Liver (tissue), 10 donors: ENCODE measurements at places on chromosomes 1 and 21.

- DNase-seq: no peak
Observed at GRCh38 chr1:94255476-94255875, 18.1 kb upstream of the ARHGAP29 start.

DNA sequence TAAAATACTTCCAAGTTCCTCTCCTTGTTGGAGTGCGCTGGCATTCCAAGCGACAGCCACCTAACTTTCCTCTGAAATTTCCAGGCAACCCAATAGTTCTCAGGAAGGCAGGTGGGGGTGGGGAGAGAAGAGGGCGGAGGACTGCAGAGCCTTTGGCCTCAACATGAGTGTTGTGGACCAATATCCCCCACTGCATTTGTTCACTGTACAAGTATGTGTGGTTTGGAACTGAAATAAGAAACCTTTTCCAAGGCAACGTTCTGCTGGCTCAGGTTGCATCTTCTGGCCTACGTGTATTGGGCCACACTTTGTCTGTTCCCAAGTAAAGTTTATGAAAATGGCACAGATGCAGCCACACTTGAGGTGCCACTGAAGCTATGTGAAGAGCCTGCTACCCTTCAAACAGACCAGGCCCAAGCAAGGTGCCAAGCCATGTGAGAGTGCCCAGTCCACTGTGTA lies 153.4 kb downstream of the DHRS3 start:
- DNase-seq: no peak

DNA sequence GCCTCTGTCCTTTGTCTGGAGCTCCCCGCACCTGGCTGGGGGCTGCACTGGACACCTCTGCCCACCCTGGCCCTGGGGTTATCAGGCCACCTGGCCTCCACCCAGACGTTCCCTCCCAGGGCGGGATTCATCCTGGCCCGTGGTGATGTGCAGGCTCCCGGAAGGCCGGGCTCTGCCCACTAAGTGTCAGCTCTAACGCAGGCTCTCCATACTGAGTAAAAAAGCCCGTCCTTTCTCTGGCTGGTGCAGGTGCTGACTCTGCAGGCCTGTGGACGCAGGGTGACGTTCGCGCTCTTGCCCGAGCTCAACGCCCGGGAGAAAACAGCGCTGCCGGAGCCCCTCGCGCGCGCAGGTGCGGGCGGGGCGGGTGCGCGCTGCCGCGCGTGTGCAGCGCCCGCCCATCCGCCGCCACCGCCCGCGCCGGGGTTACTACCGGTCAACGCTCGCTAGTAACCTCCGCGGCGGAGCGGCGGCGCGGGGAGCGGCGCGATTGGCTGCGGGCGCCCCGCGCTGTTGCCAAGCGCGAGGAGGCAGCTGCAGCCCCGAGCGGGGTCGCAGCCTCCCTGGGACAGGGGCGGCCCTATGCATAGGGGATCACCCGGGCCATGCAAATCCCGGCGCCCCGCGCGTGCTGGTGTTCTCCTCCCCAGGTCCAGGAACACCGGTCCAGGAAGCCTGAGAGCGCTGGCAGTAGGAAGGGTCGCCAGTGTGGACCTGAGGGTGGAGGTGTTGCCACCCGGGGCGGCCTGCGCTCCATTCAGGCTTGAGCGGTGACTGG lies 15.7 kb downstream of the ABCG1 start:
- DNase-seq: peak; percentile 75

DNA sequence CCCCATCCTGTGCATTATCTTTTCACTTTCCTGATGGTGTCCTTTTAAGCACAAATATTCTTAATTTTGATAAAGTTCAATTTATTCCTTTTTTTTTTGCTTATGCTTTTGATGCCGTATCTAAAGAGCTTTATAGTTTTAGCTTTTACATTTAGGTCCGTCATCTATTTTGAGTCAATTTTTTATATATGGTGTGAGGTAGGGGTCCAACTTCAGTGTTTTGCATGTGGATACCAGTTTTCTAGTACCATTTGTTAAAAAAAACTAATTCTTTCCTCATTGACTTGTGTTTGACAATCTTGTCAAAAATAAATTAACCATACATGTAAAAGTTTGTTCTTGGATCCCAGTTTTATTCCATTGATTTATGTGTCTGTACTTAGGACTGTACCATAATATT lies 4.9 kb downstream of the MTF2 start:
- no peak for DNase-seq
